ENCODE measurements at places on chromosomes 11 and 22.
A peak's percentile ranks its signal among the peaks of the same experiment; 100 is the strongest.

- DNase-seq: no peak
Measured at GRCh38 chr22:46031965-46032851, 55.2 kb upstream of the WNT7B start.

- DNase-seq: no peak
Measured at GRCh38 chr11:65204646-65205601, 23.2 kb downstream of the CAPN1 start.

GRCh38 chr22:41354979-41355378 lies 26.8 kb upstream of the TEF start:
- no peak for DNase-seq

DNA sequence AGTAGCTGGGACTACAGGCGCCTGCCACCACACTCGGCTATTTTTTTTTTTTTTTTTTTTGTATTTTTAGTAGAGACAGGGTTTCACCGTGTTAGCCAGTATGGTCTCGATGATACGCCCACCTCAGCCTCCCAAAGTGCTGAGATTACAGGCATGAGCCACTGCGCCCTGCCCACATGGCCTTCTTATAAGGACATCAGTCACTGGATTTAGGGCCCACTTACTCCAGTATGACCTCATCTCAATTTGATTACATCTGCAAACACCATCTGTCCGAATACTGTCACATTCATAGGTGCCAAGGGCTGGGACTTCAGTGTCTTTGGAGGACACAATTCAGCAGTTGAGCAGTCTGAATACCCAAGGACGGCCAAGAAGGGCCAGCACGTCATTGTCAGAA lies 8.2 kb upstream of the PRR5 start:
- DNase-seq: no peak

DNA sequence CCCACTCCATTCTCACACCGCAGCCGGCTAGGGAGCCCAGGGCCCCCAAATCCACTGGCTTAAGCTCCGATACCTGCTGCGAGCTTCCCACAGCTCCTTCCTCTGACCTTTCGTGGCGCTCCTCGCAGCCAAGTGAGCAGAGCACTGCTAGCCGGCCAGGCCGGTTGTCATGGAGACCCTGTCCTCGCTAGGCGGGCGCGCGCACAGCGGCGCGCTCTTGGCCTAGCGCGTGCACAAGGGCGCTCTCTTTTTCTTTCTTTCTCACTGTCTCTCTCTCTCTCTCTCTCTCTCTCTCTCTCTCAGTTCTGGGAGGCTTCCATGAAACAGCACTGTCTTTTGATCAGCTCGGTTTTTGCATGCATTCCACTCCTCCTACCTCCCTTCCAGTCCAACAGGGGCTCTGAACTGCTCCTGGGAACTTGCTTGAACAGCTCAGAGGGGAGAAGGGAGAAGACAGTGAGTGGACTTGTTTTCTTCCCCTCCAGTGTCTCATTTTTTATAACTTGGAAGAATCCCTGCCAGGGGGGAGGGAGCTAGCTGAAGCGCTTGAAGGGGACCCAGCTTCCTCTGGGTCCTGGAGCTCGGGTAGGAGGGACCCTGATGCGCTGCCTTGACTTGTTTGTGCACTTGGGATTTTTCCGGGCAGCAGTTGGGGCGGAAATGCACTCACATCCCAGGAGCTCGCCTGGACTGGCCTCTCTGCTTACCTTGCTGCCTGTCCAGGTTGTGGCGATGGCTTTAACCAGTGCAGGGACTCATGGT lies 100.3 kb upstream of the AKIP1 start:
- peak; percentile 87 for DNase-seq

GRCh38 chr11:115122274-115122673 lies 381.9 kb downstream of the CADM1 start:
- no peak for DNase-seq

DNA sequence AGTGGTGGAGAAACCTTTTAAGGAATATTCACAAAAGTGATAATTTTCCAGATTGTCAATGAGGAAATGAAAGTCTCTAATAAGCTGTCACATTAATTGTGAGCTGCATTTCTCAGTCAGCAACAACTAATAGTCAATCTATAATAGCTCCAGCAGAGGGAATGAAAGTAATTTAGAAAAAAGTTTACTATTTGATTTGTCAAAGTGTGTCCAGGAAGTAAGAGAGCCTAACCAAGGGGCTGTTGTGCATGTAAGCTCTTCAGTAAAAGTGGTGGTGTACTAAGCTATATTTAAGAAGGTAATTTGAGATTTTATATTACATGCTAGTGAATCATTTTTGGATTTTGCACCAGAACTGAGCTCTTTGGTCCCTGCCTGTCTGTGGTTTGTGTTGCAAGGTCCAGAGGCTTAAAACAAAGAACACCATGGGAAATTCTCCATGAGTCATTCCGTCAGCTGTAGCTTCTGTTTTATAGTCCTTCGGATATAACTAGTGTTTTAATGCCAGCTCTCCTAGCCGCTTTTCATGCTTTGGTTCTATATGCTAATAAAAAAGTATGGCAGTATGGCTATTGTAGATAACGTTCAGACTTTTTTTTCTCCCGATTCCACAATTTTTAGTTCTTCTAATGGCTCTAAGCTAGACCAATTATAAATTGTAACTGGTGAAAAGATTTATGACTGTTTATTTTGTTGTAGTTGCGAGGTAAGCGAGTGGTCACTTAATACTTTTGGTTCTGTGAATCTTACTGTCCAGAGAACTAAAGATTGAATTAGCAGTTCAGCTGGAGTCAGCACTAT lies 64.6 kb downstream of the ARHGEF12 start:
- DNase-seq: peak; percentile 98

GRCh38 chr11:31818874-31819331 lies 7.8 kb upstream of the PAX6 start:
- no peak for DNase-seq

- DNase-seq: no peak
Measured at GRCh38 chr22:50272044-50272802, 2.0 kb upstream of the MAPK11 start.

- no peak for DNase-seq
Measured at GRCh38 chr11:101323997-101324396, 194.4 kb upstream of the PGR start.

- DNase-seq: no peak
Measured at GRCh38 chr11:95697614-95698408, 91.8 kb downstream of the FAM76B start.

DNA sequence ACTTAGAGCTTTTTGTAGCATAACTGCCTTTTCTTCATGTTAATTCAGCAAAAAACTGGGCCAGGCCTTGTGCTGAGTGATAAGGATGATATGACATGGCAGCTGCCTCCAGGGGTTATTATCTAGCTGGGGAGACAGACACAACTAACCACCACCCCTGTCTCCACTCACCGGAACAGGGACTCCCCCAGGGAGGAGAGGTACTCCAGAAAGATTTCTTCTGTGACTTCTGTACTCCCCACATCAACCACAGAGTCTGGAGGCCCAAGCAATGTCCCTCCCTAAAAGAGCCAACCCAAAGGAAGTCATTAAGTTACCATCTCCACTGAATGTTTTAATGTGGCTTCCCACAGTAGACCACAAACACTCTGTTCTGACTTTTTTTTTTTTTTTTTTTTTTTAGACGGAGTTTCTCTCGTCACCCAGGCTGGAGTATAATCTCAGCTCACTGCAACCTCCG lies 14.3 kb upstream of the PMM1 start:
- no peak for DNase-seq

DNA sequence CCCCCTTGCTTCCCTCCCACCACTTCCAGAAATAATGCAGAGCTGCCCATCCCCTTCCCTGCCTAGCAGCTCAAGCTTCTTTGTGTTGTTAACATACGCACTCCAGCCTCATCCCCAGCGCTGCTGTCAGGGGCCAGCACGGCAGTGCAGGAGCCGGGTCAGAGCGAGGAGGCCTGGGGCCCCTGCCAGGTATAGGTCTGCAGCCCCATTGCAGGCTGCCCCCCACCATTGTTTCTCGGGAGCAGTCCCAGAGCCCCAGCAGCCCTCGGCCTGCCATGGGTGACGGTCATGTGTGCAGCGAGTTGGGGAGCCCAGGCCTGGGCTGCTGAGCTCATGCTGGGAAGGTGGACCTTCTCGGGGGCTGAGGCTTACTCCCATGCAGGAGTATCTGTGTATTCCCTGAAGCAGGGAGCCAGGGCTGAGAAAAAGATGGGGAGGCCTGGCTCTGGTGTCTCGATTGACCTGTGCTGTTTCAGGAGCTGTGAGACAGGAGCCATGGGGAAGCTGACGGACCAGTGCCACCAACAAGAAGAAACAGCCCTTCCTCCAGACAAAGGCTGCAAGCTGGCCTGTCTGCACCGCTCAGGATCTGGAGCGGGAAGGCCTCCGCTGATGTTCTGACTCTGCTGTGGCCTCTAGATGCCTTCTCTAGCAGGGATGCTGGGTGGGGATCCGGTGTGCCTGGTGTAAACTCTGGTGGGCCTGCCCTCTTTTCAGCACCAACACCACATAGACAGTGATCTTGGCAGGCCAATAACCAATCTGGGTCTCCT lies 220.5 kb upstream of the B3GAT1 start:
- no peak for DNase-seq

- DNase-seq: no peak
Measured at GRCh38 chr11:132447761-132448160, 1077.3 kb downstream of the NTM start.

- DNase-seq: no peak
Measured at GRCh38 chr11:27367881-27368280, 4.9 kb upstream of the CCDC34 start.

- DNase-seq: peak; percentile 25
Measured at GRCh38 chr11:57567515-57568329, at the start of gene UBE2L6. TSS of gene UBE2L6 (minus strand) at chr11:57567672. CDS start at chr11:57567611, 61 bp downstream.

DNA sequence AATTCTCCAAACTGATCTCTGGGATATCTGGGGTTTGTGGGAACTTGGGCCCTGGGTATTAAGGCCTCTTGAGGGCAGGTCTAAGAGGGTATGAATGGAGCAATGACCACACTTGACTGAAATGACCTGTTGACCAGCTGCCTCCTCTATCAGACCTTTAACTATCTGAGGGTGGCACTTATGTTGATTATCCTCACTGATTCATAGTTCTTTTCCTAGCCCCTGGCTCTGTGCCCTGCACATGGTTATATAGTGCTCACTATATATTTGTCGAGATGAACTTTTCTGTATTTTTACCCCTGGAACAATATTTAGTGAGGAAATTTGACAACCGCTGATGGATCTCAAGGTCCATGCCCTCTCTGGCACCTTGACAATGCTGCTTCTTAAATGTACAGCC lies 305.5 kb upstream of the PLET1 start:
- no peak for DNase-seq

- no peak for DNase-seq
Measured at GRCh38 chr11:36019005-36019596, 75.2 kb downstream of the LDLRAD3 start.

DNA sequence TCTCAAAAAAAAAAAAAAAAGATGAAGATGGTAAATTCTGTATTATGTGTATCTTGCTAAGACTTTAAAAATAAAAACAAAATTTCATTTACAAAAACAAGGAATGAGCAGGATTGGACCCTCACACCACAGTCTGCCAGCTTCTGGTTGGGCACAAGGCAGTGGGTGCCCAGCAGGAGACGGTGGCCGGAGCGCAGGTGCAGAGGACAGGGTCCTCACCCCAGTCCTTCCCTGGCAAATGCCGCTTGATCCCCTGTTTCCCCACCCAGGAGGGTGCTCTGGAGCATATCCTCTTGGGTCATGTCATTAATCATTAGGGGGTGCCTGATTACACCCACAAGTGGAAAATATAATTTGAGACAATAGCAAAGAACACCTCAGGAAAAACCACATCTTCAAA lies 31.2 kb downstream of the SHANK2 start:
- DNase-seq: no peak

GRCh38 chr11:64316672-64317324 lies 561 bp downstream of the TRMT112 start:
- no peak for DNase-seq

- no peak for DNase-seq
Measured at GRCh38 chr11:35178067-35178805, 39.3 kb downstream of the CD44 start.

DNA sequence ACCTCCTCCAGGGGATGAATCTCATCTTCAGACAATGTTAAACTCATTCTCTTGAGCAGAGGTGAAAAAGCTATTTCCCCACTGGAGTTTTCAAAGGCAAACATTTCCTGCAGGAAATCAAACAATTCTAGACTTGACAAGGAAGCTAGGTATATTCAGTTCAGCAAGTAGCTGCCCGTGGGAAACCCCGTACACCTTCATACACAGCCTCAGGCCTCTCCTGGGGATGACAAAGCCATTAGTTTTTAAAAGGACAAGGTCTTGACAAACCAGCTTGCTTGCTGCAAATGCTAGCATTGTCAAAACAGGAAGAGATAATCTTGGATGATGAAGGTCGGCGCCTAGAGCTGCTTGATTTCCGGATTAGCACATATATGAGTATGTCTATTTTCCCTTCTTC lies 1630.8 kb upstream of the TENM4 start:
- DNase-seq: no peak

DNA sequence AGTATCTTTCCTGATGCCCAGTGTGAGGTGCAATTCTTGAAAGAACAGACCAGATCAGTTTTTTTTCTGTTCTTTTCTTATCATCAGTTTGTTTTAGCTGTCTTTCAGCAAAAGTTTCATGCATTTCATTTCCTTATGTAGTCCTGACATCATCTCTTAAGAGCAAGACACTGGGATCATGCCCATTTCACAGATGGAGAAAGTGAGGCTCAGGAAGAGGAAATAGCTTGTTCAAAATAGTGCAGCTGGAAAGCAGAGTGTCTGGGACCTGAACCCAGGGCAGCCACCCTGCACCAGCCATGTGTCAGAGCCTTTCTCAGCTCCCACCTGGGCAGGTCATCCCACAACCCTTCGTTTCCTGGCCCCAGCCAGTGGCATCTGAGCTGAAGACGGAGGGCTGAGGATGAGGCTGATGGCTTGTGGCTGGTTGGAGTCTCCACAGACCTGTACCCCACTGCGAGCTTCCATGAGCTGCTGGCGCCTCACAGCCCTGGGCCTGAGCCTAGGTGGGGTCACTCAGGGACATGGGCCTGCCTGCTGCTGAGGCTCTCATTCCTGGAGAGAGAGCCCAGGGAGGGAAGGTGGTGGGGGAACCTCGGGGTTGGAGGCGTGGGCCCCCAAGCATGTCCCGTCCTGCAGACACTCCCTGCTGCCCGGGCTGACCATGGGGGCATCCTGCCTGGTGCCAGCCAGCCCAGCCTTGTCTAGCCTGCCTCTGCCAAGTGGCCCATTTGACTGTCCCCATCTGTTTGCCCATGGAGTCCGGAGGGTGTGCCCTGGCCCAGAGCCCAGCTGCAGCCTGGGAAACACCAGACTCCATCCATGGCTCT lies 61.8 kb downstream of the SMIM38 start:
- no peak for DNase-seq

GRCh38 chr22:39267974-39268373 lies 23.2 kb upstream of the PDGFB start:
- no peak for DNase-seq

- DNase-seq: no peak
Measured at GRCh38 chr11:134572741-134573675, 161.0 kb upstream of the B3GAT1 start.

GRCh38 chr22:27094633-27095308 lies 437.4 kb downstream of the MIAT start:
- peak; percentile 97 for DNase-seq

- DNase-seq: no peak
Measured at GRCh38 chr11:115911613-115912346, 407.6 kb upstream of the CADM1 start.

DNA sequence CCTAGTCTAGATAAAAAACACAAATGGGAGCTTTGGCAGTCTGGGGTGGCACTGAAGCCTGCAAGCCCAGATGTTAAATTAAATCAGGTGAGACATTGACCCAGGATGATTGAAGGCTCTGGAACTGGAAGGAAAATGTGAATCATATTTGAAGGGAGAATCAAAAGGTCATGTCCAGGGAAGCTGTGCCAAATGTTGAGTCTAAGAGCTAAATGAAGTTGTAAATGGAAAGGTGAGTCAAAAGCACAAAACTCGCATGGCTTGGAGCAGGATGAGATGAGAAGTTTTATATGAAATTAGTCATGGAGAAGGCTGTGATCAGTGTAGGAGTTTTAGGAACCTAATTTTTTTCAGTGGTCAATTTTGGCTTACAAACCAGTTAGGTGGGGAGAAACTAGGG lies 301.1 kb downstream of the BLID start:
- peak; percentile 71 for DNase-seq
